Esophagus squamous epithelium (tissue), 5 donors: ENCODE measurements at places on chromosomes 5 and 9.

GRCh38 chr9:93254806-93255493 lies 71.0 kb downstream of the WNK2 start:
- no peak for DNase-seq

- no peak for DNase-seq
Observed at GRCh38 chr9:70923961-70924360, 197.5 kb downstream of the TRPM3 start.

DNA sequence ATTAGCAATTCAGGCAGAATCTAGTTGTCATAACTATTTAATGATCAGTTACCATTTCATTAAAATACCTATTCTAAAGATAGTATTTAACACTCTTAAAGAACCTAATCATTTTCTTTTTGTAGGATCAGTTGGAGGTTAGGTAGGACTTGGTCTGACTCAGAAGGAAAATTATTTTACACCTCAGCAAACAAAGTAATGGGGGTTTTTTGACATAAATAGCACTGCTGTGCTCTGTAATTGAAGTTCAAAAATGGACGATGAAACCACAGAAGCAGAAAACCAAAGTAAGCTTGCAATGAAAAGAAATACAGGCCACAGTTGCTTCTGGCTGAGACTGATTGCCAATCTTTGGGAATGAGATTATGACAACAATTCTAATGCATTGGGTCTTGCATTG lies 187.0 kb upstream of the TRPM3 start:
- DNase-seq = no peak

- DNase-seq = no peak
Observed at GRCh38 chr5:165188556-165189175, 1683.2 kb downstream of the MAT2B start.

DNA sequence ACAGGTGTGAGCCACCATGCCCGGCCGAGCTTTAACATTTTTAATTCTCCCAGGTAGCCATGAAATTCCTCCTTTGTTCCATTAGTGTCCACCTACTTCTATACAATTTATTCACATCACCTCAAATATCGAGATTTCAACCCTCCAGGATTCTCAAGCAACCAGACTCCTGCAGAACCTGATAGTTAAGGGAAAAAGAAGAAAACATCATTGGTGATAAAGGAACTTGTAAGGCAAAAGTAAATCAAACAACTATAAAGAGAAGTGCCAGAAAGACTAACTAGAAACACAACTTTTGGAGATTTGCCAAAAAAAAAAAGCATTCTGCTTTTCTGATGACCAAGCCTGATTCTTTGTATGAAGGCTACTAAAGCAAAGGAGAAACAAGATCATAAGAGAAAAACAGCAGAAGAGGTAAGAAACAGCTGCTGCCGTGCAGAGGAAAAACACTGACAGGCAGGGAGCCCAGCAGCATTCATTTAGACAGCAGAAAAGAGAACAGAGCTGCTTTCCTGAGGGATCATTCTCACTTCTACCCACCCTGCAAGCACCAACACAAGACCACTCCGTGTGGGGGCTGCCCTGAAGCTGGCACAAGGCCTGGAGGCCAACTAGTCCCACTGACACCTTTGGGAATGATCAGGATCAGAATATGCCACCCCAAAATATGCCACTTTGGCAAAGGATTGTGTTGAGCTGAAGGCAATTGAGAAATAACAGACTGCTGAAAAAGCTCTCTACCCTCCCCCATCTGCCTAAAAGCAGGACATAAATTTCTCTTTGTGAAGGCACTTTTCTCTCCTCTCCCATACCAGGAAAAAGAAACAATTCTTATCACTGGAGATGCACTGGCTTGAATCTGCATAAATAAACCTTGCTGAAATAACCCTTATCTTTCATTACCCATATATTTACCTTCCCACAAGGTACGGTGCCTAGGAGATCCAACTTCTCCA lies 75.1 kb downstream of the ALDH7A1 start:
- no peak for DNase-seq

DNA sequence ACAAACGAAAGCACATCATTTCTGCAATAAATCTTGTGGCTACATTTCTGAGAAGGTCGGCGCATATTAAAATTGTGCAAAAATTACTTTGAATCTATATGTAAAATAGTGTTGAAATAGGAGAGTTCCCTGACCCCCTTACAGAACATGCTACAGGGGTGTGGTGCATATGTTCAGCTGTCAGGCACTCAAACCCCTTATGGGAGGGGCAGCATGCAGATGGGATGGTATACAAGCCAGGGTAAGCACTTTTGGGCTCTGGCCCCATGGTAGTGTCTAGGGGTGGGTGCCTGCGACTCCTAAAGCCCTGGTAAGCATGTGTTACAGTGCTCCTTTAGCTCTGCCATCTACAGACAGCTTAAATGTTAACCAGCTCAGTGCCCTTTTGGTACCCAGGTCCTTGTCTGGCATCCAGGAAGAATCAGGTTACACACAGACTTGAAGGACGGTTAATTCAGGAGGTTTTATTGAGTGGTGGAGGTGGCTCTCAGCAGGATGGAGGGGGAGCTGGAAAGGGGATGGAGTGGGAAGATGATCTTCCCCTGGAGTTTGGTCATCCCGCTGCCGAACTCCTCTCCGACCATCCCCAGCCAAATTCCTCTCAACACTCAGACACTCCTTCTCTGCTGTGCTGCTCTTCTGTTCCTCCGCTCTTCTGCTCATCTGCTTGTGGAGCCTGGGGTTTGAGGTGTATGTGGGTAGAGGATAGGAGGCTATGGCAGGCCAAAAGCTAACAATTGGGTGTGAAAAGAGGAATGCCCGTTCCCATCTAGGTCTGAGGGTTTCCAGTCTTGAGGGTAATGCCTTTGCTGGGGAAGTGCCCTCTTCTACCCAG lies 84.6 kb upstream of the RASEF start:
- no peak for DNase-seq

DNA sequence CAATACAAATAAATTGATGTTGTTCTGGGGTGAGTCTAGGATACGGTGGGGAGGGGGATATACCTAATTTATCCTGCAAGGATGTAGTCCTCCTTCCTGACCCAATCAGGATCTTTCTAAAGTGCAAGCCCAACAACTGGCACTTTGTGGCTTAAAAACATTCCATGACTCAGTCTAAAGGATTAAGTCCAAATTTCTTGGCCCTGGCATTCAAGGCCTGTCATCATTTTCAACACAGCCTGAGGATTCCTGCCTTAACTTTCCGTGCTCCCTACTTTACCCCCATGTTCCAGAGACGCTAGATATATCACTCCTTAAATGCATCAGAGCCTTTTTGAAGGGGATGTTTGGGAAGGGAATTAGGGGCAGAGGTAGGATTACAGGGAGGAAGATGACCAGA lies 1.0 kb downstream of the FAM221B start:
- no peak for DNase-seq

DNA sequence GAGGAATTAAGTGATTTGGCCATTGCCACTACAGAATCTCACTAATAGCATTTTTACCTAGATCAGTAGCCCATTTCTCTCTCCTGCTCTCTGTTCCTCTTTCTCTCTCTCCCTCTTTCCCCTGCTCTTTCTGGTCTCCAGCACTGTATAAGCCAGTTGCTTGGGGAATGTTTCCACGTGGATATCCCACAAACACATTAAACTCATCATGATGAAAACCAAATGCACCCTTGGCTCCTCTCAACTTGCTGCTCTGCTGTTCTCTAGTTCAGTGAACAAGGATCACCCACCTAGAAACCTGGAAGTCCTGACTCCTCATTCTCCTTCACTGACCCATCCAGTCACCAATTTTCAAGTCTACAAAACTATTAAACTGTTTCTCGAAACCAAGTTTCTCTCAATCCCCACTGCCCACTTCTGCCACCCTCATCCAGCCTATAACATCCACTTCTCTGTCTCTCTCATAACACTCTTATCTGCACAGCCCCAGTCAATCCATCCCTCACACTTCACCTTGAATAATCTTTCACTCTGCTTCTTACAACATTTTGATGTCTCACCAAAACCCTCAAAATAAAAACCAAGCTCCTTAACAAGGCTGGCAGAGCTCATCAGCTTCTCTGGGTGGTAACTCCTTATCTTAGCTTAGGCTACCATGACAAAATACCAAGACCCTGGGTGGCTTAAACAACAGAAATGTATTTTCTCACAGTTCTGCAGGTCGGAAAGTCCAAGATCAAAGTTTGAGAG lies 79.3 kb downstream of the ARL15 start:
- no peak for DNase-seq

- DNase-seq = no peak
Observed at GRCh38 chr9:94800424-94801117, 74.1 kb downstream of the AOPEP start.

- DNase-seq = no peak
Observed at GRCh38 chr5:171986772-171987171, 19.7 kb downstream of the FBXW11 start.

- DNase-seq = no peak
Observed at GRCh38 chr5:131926168-131926567, 19.3 kb downstream of the MEIKIN start.

GRCh38 chr5:6505416-6505755 lies 56.7 kb downstream of the UBE2QL1 start:
- DNase-seq = no peak
